ENCODE measurements at places on chromosomes 12 and 14. TPM values are rescaled to one million over a fixed set of nuclear protein-coding genes. Genes with fewer than 3 reads are reported as not detected.

DNA sequence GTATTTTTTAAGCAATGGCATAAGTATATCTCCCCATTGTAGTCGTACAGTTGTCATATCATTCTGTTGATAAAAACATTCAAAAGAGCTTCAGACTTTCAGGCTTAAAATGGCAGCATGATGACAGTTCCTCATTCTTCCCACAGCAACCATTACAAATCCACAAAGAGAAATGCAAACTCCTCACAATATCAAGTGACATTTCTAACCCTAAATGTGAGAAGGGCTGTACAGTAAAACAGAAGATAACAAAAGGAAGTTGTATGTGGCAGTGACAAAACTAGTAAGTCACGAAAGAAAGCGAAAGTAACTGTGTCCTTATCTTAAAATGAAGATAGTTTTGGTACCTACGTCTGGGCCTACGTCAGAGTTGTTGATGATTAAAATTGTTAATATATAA, 46.7 kb downstream of the GXYLT1 start:
- no peak for DNase-seq
- peak overlapping the region; percentile 81 for H3K4me3 ChIP-seq
- peak overlapping the region; percentile 86 for H3K27ac ChIP-seq
- no peaks in the 10 kb centered on the region for H3K27me3 ChIP-seq
- peaks cover 31% of the 10 kb centered on the region for H3K4me1 ChIP-seq

- no peak for DNase-seq
- H3K4me1 ChIP-seq: peaks cover 51% of the 10 kb centered on the region
- H3K27me3 ChIP-seq: peaks cover 30% of the 10 kb centered on the region
- H3K27ac ChIP-seq: no peak overlapping the region
- H3K4me3 ChIP-seq: peak overlapping the region; percentile 55
- H3K36me3 ChIP-seq: no peaks in the 10 kb centered on the region
Measured at GRCh38 chr12:57614948-57615500, 3.8 kb downstream of the ARHGEF25 start.

DNA sequence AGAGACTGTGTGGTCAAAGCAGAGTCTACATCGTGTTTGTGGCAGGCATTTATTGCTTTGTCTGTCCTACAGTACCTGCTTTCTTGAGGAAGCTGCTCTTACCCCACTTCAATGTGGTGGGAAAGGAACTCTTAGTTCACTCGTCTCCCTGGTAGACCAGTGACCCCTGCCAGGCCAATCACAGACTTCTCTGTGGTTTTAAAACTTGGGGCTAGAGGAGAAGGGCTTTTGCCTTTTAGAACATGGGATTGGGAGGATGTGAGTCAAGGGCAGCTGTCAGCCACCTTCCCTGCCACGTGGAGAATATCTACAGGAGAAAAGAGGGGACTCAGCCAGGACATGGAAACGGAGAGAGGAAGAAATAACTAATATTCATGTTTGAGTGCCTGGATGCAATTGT, 36.8 kb upstream of the TMED10 start:
- DNase-seq: no peak
- H3K36me3 ChIP-seq: no peaks in the 10 kb centered on the region
- no peak overlapping the region for H3K27ac ChIP-seq
- peaks cover 6% of the 10 kb centered on the region for H3K27me3 ChIP-seq

- no peak overlapping the region for H3K27ac ChIP-seq
- no peak for DNase-seq
- no peaks in the 10 kb centered on the region for H3K4me1 ChIP-seq
Measured at GRCh38 chr12:40602562-40602961, 89.7 kb upstream of the CNTN1 start.

DNA sequence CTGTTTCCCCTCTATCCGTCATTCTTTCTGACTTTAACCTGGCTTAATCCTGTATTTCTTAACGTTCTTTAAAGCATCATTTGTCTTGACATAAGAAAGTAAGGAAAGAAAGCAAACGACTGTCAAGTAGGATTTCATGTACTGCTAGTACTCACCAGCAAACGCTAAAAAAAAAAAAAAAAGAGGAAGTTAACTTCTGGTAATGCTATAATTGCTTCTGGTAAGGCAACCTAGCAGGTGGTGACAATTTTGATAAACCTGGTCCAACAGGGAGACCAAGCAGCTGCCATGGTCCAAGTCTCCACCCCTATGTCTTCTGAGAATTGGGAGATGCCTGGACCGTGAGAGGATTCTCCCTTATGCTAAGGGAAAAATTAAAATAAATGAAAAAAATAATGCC, 306.6 kb downstream of the DAD1 start:
- H3K36me3 ChIP-seq: no peaks in the 10 kb centered on the region
- DNase-seq: no peak
- H3K4me1 ChIP-seq: peaks cover 29% of the 10 kb centered on the region

- H3K4me3 ChIP-seq: peak overlapping the region; percentile 98
- H3K4me1 ChIP-seq: peaks cover 20% of the 10 kb centered on the region
- peak overlapping the region; percentile 76 for H3K27ac ChIP-seq
- H3K27me3 ChIP-seq: no peaks in the 10 kb centered on the region
- H3K36me3 ChIP-seq: peaks cover 34% of the 10 kb centered on the region
Measured at GRCh38 chr12:118136559-118137003, 657 bp downstream of the PEBP1 start.

DNA sequence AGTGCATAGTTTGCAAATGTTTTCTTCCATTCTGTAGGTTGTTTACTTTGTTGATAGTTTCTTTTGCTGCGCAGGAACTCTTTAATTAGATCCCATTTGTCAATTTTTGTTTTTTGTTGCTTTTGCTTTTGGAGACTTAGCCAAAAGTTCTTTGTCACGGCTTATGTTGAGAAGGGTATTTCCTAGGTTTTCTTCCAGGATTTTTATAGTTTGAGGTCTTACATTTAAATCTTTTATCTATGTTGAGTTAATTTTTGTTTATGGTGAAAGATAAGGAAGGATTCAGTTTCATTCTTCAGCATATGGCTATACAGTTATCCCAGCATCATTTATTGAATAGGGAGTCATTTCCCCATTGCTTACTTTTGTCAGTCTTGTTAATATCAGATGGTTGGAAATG, 51.9 kb downstream of the SYNE2 start:
- no peak overlapping the region for H3K27ac ChIP-seq
- no peaks in the 10 kb centered on the region for H3K27me3 ChIP-seq
- no peak for DNase-seq
- H3K4me3 ChIP-seq: no peak overlapping the region

- H3K27ac ChIP-seq: no peak overlapping the region
- no peak for DNase-seq
- H3K27me3 ChIP-seq: no peaks in the 10 kb centered on the region
- peaks cover 14% of the 10 kb centered on the region for H3K4me1 ChIP-seq
- no peak overlapping the region for H3K4me3 ChIP-seq
- peaks cover 18% of the 10 kb centered on the region for H3K36me3 ChIP-seq
Measured at GRCh38 chr14:24249230-24250021, 7.0 kb upstream of the TINF2 start.

- H3K36me3 ChIP-seq: no peaks in the 10 kb centered on the region
- H3K4me1 ChIP-seq: peaks cover 12% of the 10 kb centered on the region
- H3K4me3 ChIP-seq: no peak overlapping the region
- no peak overlapping the region for H3K27ac ChIP-seq
Measured at GRCh38 chr14:31951638-31951964, 125.5 kb upstream of the ARHGAP5 start.

- H3K27me3 ChIP-seq: no peaks in the 10 kb centered on the region
- H3K4me3 ChIP-seq: peak overlapping the region; percentile 24
- peak overlapping the region; percentile 98 for H3K27ac ChIP-seq
- peaks cover 78% of the 10 kb centered on the region for H3K4me1 ChIP-seq
- peak; percentile 46 for DNase-seq
- no peaks in the 10 kb centered on the region for H3K36me3 ChIP-seq
Measured at GRCh38 chr14:22386924-22387775, 201.9 kb downstream of the DAD1 start.

- H3K4me1 ChIP-seq: peaks cover 2% of the 10 kb centered on the region
- H3K27ac ChIP-seq: no peak overlapping the region
- no peak for DNase-seq
- no peak overlapping the region for H3K4me3 ChIP-seq
Measured at GRCh38 chr12:93526786-93527428, 45.6 kb upstream of the SOCS2 start.

- H3K4me3 ChIP-seq: no peak overlapping the region
- H3K27ac ChIP-seq: no peak overlapping the region
- H3K27me3 ChIP-seq: peaks cover 33% of the 10 kb centered on the region
- no peaks in the 10 kb centered on the region for H3K36me3 ChIP-seq
- DNase-seq: no peak
Measured at GRCh38 chr12:128857133-128857763, 4.0 kb downstream of the GLT1D1 start.

ANAPC7 gene
- total RNA-seq: 76.2 TPM

PDE3A gene
- total RNA-seq: not detected

CCDC38 gene
- total RNA-seq: 0.42 TPM

NFATC4 gene
- 9.4 TPM for total RNA-seq

ACSS3 gene
- not detected for total RNA-seq

VPS37B gene
- 51.4 TPM for total RNA-seq

NELL2 gene
- total RNA-seq: 0.10 TPM

BICDL1 gene
- 15.1 TPM for total RNA-seq

MYF5 gene
- not detected for total RNA-seq

NKX2-1 gene
- total RNA-seq: not detected
